Psoas muscle (tissue), 8 donors: ENCODE measurements at places on chromosomes 2 and 18. TPM values are rescaled to one million over a fixed set of nuclear protein-coding genes. Genes with fewer than 3 reads are reported as not detected.

- DNase-seq = no peak
Observed at GRCh38 chr2:106863387-106863786, 22.6 kb downstream of the ST6GAL2 start.

DNA sequence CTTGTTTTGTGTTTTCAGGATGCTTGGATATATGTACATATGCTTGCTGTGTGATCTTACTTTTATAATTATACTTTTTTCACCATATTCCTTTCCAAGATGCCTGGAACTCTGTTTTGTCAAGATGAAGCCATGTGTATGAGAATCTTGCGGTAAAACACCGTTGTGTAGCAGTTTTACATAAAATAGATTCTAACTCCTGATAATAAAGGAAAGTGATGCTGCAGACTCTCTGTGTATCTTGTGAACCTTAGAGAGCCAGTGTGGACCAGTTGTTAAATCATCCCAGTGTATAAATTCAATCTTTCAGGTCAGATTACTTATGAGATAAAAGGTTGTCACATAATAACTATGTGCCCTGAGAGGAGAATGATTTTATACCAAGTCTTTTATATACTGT, 12.5 kb upstream of the ITGA4 start:
- DNase-seq = no peak

GRCh38 chr18:11851806-11852337, 659 bp downstream of the CHMP1B start:
- DNase-seq = peak; percentile 44

DNA sequence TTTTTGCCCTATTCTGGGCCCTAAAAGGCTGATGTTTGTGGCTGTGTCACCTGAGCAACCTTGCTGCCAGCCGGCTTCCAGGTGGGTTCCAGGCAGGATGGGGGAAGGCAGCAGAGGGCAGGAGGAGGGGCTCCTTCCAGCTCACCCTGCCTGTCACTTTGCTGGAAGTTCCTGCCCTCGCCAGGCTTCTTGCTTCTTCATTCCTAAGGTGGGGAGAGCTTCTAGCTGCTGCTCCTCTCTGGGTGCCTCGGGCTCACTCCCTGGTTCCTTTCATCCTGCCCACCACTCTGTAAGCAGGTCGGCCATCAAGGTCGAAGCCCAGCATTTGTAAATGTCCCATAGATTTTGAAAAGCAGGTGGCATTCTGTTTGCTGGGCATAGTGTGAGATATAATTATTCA, 249.4 kb upstream of the HS6ST1 start:
- DNase-seq = no peak

- DNase-seq = no peak
Observed at GRCh38 chr2:229838729-229839128, 83.1 kb downstream of the TRIP12 start.

GRCh38 chr18:48517048-48517447, 21.8 kb upstream of the CTIF start:
- no peak for DNase-seq

DNA sequence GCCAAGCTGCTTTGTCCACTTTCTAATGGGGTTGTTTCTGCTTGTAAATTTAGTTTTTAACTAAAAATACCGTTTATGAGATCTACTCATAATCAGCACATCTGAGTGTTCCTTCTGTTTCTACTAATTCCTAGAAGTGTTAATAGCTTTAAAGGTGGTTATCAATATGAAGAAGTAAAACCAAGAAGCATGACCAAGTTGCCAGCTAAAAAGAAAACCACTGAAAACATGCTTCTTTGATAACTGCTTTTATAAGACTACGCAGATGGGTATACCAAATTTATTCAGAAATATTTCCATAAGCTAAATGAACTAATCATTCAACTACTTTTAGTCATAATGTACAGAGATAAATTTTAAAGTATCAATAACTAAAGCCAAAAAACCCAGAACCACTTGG, 101.8 kb downstream of the C2orf74 start:
- no peak for DNase-seq

ALLC gene
- not detected for polyA plus RNA-seq

GULP1 gene
- polyA plus RNA-seq = 18.0 TPM
